ENCODE measurements at places on chromosomes 11 and 22. TPM values are rescaled to one million over a fixed set of nuclear protein-coding genes. Genes with fewer than 3 reads are reported as not detected.
A peak's percentile ranks its signal among the peaks of the same experiment; 100 is the strongest.

- no peak overlapping the region for H3K27ac ChIP-seq
- no peak for DNase-seq
- no peak overlapping the region for H3K4me3 ChIP-seq
- no peaks in the 10 kb centered on the region for H3K36me3 ChIP-seq
- no peaks in the 10 kb centered on the region for H3K4me1 ChIP-seq
Measured at GRCh38 chr11:126956635-126957034, 43.9 kb downstream of the KIRREL3 start.

GRCh38 chr11:34351687-34352469 is 5.9 kb downstream of the ABTB2 start:
- peaks cover 8% of the 10 kb centered on the region for H3K4me1 ChIP-seq
- no peak overlapping the region for H3K27ac ChIP-seq
- H3K4me3 ChIP-seq, result no peak overlapping the region

GRCh38 chr11:56049487-56049886 is 22.0 kb downstream of the OR5AS1 start:
- H3K27ac ChIP-seq, result no peak overlapping the region
- H3K4me1 ChIP-seq, result no peaks in the 10 kb centered on the region
- H3K36me3 ChIP-seq, result no peaks in the 10 kb centered on the region
- no peak for DNase-seq
- H3K4me3 ChIP-seq, result no peak overlapping the region

DNA sequence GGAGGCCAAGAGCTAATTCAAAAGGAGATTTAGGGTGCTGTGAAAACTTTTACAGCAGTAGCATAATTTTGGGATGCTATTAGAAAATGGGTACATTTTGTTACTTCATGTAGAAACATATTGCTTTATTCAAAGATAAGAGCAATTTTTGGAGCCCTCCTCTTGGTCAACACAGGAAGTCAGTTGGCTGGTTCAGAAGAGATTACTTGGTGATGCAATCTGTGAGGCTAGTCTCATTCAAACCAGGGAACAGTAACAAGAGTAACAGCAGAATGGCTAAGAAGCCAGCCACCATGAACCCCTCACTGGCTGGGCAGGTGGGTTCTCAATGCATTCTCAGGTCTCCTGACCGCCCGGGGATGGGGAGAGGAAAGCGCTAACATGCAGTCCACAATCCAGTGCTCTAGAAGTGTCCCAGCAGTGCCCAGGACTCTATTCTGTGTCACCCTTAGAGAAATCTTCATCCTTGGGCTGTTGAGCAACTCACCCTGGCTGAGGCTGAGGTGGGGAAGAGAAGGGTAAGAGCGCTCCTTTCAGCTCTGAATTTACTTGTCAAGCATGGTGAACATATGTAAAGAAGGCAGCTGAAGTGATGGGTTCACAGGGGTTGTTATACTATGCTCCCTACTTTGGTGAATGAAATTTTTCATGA is 262.2 kb upstream of the UBASH3B start:
- no peak for DNase-seq
- no peaks in the 10 kb centered on the region for H3K4me1 ChIP-seq
- H3K4me3 ChIP-seq, result no peak overlapping the region

GRCh38 chr22:42528591-42529307 is 9.2 kb upstream of the RRP7A start:
- DNase-seq, result no peak
- H3K27ac ChIP-seq, result no peak overlapping the region
- H3K4me3 ChIP-seq, result no peak overlapping the region

DNA sequence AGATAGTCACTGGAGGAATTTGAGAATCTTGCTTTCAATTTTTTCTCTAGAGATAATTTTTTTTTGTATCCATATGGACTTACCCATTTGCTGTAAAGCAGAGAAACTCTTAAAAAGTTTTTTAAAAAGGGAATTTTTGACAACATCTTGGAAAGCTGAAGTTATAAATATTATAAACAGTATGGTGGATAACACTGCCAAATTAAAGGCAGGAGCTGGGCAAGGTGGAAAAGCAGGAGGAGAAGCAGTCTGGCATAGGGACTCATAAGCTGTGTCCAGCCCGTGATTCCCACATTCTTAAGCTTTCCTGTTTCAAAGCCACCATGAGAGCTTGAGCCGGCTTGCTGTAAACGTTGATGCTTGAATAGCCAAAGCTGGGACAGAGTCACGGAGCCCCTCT is 149.5 kb downstream of the NAV2 start:
- peaks cover 18% of the 10 kb centered on the region for H3K4me1 ChIP-seq
- no peaks in the 10 kb centered on the region for H3K36me3 ChIP-seq
- no peak overlapping the region for H3K27ac ChIP-seq
- H3K4me3 ChIP-seq, result no peak overlapping the region
- DNase-seq, result no peak

GRCh38 chr11:132123854-132124835 is 753.7 kb downstream of the NTM start:
- H3K27ac ChIP-seq, result no peak overlapping the region
- peak; percentile 71 for DNase-seq
- no peak overlapping the region for H3K4me3 ChIP-seq
- no peaks in the 10 kb centered on the region for H3K36me3 ChIP-seq
- no peaks in the 10 kb centered on the region for H3K27me3 ChIP-seq
- H3K4me1 ChIP-seq, result peaks cover 43% of the 10 kb centered on the region

DNA sequence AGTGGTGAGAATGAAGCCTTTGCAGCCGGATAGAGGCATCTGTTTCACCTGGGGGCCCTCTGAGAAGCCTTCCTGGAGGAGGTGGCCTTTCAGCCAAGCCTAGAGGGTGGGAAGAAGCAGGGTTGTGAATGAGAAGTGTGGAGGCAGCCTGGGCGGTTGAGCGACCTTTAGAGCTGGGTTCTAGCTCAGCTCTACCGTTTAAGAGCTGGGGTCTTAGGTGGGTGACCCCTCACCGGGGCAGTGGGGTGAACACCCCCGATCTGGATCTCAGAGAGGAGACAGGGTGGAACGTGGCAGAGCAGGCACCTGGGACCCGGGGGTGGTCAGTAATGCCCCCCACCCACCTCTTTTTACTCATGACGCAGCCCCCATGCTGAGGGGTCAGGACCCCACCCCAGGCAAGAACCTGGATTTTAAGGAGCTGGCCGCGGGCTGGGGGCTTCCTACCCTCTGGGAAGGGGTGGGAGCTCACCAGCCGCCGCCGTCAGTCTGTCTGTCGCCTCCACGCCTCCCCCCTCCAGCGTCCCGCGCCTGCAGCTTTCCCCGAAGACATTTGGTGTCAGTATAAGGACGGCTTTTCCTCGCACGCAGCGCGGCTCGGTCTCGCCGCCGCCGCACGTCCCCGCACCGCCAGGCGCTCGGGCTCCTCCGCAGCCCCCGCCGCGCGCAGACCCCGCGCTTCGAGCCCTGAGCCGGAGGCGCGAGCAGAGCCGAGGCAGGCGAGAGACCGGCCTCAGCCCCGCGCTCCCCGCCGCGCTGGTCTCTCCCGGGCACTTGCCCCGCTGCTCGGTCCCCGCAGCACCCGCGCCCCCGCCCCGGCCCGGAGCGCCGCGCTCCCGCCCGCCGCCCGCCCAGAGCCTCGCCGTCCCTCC is 13.3 kb upstream of the CACNA1I start:
- peaks cover 46% of the 10 kb centered on the region for H3K27me3 ChIP-seq
- H3K4me3 ChIP-seq, result peak overlapping the region; percentile 52
- H3K27ac ChIP-seq, result no peak overlapping the region
- DNase-seq, result peak; percentile 57
- H3K36me3 ChIP-seq, result no peaks in the 10 kb centered on the region
- no peaks in the 10 kb centered on the region for H3K4me1 ChIP-seq

GRCh38 chr22:29382580-29383302 is 5.6 kb downstream of the AP1B1 start:
- H3K4me1 ChIP-seq, result peaks cover 4% of the 10 kb centered on the region
- H3K27me3 ChIP-seq, result no peaks in the 10 kb centered on the region
- no peak for DNase-seq

DNA sequence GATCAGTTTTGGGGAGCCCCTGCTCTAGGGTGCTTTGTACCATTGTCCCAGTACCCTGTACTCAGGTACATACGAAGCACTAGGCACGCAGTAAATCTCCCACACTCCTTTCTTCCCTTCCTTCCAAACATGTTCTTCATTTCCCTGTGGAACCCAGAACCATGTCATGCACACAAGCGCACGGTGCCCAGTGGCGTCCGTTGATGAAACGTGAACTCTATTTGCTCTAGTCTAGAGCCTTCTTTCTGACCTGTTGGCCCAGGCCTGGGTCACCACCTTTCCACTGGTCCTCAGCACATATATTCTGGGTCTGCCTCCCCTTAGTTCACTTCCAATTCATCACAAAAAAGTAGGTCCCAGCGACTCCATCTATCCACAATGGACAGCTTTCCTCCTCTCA is 7.0 kb downstream of the USH1C start:
- no peak overlapping the region for H3K27ac ChIP-seq
- H3K4me3 ChIP-seq, result no peak overlapping the region
- no peaks in the 10 kb centered on the region for H3K36me3 ChIP-seq
- H3K4me1 ChIP-seq, result 0 out of 2 replicates have a peak, but pooled peaks cover 5% of the 10 kb centered on the region
- H3K27me3 ChIP-seq, result no peaks in the 10 kb centered on the region

- H3K27me3 ChIP-seq, result no peaks in the 10 kb centered on the region
- peak overlapping the region; percentile 91 for H3K27ac ChIP-seq
- peak overlapping the region; percentile 16 for H3K4me3 ChIP-seq
- no peaks in the 10 kb centered on the region for H3K36me3 ChIP-seq
- DNase-seq, result peak; percentile 73
- peaks cover 35% of the 10 kb centered on the region for H3K4me1 ChIP-seq
Measured at GRCh38 chr11:131889760-131890581, 519.6 kb downstream of the NTM start.

DNA sequence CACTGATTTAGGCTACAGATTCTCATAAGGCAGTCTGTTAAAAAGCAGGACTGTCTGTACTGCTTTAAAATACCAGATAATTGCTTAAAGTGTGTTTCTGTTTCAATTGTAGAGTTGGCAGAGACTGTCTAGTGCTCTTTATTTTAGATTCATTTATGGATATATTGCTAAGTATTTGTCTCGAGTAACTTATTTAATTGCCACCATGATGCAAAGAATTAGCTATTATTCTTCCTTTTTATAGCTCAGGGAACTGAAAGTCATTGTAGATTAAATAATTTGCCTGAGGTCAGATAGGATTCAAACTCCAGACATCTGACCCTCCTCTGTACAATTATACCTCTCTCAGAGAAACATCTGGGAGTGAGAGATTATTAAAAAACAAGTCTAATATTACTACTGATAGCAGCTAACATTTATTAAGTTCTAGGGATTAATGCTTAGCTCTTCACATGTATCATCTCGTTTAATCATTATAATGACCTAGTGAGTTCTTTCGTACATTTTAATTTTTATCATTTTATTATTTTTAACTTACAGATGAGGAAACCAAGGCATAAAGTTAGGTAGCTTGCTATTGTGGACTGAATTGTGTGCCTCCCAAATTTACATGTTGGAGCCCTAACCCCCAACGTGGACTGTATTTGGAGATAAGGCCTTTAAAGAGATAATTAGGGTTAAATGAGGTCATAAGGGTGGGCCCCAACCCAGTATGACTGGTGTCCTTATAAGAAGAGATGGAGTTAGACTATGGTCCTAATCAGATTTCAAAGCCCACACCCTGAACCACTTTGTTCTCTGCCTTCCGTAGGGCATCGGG is 19.7 kb upstream of the RAG2 start:
- H3K4me1 ChIP-seq, result no peaks in the 10 kb centered on the region
- H3K4me3 ChIP-seq, result no peak overlapping the region
- no peaks in the 10 kb centered on the region for H3K27me3 ChIP-seq
- DNase-seq, result no peak
- H3K27ac ChIP-seq, result no peak overlapping the region

GRCh38 chr11:28223994-28224393 is 115.8 kb downstream of the METTL15 start:
- H3K36me3 ChIP-seq, result no peaks in the 10 kb centered on the region
- H3K27me3 ChIP-seq, result no peaks in the 10 kb centered on the region
- no peak overlapping the region for H3K4me3 ChIP-seq

GRCh38 chr11:33753304-33753967 is 17.2 kb upstream of the CD59 start:
- no peaks in the 10 kb centered on the region for H3K36me3 ChIP-seq
- H3K4me1 ChIP-seq, result no peaks in the 10 kb centered on the region
- no peak overlapping the region for H3K4me3 ChIP-seq
- no peaks in the 10 kb centered on the region for H3K27me3 ChIP-seq

DNA sequence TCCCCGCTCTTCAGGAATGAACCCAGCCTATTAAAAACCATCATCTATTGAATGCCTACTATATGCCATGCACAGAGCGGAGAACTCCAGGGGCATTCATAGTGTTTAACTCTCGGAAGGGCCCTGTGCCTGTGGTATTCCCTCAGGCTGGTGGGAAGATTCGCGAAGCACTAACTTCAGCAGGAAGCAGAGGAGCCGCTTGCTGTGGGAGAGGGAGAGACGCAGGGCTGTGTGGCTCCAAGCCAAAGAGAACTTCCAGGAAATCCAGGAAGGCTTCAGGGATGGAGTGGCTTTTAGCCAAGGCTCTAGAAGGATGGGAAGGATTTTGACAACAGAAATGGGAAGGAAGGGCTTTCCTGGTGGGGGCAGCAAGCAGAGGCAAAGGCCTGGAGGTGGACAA is 103.8 kb downstream of the TP53I11 start:
- no peaks in the 10 kb centered on the region for H3K27me3 ChIP-seq
- peaks cover 4% of the 10 kb centered on the region for H3K36me3 ChIP-seq
- H3K4me3 ChIP-seq, result no peak overlapping the region
- no peak for DNase-seq

DNA sequence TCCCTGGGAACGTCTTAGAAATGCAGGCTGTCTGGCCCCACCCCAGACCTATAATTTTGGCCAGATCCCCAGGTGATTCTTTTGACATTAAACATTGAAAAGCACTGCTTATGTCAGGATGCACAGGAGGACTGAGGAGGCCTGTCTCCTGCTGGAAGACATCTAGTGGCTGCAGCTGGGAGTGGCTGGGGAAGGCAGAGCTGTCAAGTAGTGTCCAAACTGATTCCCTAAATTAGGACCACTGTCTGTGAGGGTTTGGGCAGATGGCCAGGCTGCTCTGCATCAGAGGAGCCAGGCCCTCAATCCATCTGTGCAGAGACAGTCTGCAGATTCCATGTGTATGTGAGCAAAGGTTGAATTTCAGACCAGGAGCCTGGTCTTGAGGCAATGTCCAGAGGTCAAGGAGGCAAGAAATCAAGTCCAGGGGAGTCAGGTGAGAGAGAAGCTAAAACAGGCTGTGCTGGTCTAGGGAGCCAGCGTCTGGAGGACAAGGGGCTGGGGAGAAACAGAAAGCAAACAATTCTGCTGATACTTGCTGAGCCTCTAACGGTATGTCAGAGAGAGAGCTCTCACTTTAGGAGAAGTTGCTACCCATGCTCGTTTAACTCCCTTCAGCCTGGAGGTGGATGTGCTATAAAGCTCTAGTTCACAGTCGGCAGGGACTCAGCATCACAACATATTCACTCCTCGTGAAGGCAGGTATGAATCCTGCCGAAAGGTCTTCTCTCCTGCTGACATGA is 15.3 kb upstream of the SYTL2 start:
- no peaks in the 10 kb centered on the region for H3K27me3 ChIP-seq
- peaks cover 3% of the 10 kb centered on the region for H3K4me1 ChIP-seq
- H3K27ac ChIP-seq, result no peak overlapping the region
- no peak overlapping the region for H3K4me3 ChIP-seq
- H3K36me3 ChIP-seq, result no peaks in the 10 kb centered on the region

- peak; percentile 36 for DNase-seq
- H3K36me3 ChIP-seq, result no peaks in the 10 kb centered on the region
- no peak overlapping the region for H3K27ac ChIP-seq
- H3K4me3 ChIP-seq, result no peak overlapping the region
Measured at GRCh38 chr11:111047374-111047773, 198.2 kb upstream of the POU2AF2 start.

- no peak overlapping the region for H3K27ac ChIP-seq
- H3K4me3 ChIP-seq, result no peak overlapping the region
- H3K27me3 ChIP-seq, result no peaks in the 10 kb centered on the region
- no peaks in the 10 kb centered on the region for H3K36me3 ChIP-seq
Measured at GRCh38 chr11:129061492-129062230, 119.0 kb upstream of the TP53AIP1 start.

The FADS2 gene
- 392 TPM for total RNA-seq

The TTC9C gene
- 27.5 TPM for total RNA-seq

The MMP12 gene
- not detected for total RNA-seq

The PKDREJ gene
- total RNA-seq, result not detected

The VSIG2 gene
- total RNA-seq, result not detected

The HSPB2 gene
- total RNA-seq, result 1.0 TPM

Data from GM23338 (cell line).